ENCODE measurements at places on chromosomes 13 and 19.

DNA sequence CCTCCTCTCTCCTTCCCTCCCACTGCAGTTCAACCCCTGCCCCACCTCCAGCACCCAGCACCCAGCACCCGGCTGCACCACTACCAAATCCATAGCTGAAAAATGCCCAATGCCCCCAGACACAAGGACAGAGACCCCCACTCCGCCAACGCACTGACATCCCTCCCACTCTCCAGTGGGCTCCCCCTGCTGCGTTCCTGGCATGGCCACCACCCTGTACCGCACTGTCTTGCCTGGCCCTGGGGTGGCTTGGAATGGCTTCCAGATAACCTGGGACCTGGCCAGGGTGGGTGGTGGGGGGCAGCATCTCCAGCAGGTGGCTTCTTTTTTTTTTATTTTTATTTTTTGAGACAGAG, 5.8 kb upstream of the MKNK2 start:
- DNase-seq, result no peak

DNA sequence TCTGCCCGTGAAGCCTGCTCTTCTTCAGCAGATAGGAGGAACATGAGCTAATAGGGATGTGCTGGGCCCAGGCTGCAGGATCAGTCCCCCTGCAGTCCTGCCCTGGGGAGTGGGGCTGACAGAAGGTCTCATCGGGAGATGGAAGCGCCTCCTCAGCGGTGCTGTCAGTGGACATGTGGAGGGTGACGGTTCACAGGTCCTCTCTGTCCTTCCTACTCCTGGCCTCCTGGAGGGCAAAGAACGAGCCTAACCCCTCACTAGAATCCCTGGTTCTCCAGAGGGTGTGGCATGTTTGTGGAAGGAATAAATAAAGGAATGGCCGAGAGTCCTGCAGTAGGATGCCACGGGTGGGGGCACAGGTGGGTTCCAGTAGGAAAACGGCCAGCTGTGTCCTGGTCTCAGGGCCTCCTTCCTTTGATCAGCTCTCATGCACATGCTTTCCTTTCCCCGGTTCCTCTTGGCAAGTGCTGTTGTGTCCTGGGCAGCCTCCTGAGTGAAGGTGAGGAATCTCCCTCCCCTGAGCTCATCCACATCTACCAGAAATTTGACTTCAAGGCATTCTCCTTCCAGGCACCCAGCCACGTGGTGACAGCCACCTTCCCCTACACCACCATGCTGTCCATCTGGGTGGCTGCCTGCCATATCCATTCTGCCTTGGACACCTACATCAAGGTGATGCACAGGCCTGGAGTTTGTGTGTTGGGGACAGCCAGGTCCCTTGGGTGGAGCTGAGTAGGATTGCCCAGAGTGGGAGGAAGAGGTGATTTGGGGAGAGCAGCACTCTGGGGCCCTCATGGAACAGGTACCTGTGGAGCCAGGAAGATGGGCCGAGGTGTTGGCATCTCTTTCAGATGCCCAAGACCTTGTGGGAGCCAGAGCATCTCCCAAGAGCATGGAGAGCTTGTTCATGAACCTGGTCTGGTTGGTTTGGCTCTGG, 28.6 kb upstream of the ZNF492 start:
- DNase-seq, result no peak

DNA sequence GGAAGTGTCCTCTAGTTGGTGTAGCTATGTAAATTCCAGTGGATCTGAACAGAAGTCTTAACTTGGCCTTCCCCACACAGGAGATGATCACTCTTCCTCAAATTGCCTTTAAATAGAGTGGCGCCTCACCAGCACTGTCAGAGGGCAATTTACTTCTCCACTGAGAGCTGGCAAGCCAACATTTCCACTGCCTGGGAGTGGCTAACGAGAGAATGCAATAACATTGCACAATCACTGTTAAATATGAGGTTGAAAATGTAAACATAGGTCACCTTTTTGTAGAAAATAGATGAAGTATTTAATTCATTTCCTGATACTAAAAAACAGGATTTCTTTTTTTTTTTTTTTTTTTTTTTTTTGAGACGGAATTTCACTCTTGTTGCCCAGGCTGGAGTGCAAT, 55.4 kb upstream of the UBL3 start:
- no peak for DNase-seq

GRCh38 chr19:6602729-6603114, 11.8 kb upstream of the CD70 start:
- DNase-seq, result no peak

DNA sequence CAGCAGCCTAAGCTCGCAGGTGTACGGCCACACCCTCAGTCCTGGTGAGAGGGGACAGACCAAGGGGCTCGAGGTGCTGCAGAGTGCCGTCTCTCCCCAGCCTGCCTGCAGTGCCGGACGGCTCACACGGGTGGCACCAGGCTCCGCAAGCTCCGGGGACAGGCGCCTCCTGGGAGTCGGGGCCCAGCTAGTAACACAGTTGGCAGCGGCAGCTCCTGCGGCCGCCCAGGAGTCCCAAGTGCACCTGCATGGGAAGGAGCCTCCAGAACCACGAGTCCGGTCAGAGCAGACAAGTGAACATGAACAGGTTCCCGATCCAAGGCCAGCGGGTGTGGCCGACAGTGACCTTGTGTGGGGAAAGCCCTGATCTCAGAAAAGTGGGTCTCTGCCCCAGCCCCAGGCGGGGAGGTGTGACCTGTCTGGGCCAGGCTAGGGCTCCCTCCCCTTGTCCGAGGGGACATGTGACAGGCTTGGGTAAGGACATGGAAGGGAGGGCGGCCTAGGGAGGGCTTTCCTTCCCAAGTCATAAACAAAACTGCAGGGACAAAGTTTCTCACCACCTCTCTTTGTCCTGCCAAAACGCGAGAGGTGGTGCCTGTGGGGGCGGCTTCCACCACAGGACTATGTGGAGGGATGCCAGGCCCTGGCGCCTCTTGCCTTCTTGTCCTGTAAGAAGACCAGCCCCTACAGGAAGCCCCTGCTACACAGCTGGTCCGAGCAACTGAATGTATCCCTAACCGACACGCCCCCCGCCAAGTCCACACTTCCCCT, 46.5 kb downstream of the MLLT1 start:
- no peak for DNase-seq

DNA sequence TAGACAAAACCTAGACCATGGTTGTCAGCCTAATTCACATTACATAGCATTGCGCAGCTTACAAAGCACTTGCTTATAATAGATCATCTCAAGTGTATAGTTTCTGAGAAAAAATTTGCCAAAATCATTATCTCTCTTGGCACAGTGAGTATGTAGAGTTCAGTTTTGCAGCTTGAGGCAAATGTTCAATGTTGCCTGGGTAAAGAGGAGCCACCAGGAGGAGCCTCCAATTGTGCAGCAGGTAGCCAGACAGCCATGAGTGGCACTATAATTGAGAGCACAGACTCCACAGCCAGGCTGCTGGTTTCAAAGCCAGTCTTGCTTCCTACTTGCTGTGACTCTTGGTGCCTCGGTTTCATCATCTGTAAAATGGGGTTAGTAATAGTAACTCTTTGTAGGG, 24.0 kb upstream of the OLFM4 start:
- no peak for DNase-seq

DNA sequence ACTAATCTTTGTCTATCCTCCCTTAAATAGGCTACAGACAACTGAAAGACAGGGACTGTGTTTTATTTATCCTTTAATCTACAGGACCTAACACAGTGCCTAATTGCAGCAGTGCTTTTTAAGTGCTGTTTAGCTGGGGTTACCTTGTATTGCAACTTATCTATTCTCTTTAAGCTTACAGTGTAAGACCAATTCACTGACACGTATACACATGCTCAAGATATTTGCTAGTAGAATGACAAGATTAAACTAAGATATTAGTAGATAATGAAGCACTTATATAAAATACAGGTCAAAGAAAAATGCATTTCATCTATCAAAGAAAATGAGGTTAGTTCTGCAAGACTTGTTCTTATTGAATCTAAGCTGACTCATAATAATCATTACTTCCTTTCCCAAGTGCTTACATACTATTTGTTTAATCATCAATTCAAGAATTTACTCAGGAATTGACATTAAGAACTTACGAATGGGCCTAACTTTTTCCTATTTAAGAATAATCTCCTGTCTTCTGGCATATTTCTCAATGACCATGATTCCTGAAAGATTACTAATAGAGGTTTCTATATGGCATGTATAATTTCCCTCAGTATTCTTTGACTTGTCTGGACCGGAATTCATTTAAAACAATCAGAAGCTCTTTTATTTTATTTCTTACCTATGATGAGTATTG, 75.8 kb upstream of the MAB21L1 start:
- no peak for DNase-seq

DNA sequence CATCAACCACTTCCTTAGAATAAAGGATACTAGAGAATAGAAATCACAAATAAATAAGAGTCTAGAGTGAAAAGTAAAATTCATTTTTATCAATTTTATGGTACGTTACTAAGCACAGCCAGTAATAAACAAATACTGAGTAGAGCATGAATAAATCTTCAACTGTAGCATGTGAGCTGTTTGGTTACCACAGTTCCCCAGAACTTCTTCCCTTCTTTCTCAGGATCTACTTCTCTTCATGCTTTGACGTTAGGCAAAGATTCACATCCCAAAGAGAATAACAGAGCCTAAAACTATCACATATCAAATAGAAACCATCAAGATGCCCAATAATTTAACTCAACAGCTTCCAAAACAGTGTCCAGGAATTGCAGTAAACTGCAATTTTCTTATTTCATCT, 7.4 kb downstream of the RUBCNL start:
- no peak for DNase-seq
